HFFc6 (cell line): ENCODE measurements at places on chromosomes 12 and 14. TPM values are rescaled to one million over a fixed set of nuclear protein-coding genes. Genes with fewer than 3 reads are reported as not detected.

SMIM41 gene
- 0.13 TPM in 1 of 3 replicates, not detected in the others for total RNA-seq

GRCh38 chr14:60311417-60311816, 62.4 kb downstream of the PPM1A start:
- H3K4me3 ChIP-seq: no peak overlapping the region
- H3K36me3 ChIP-seq: no peaks in the 10 kb centered on the region
- H3K27me3 ChIP-seq: peaks cover 6% of the 10 kb centered on the region; the same call in 1 of the 2 replicates
- DNase-seq: peak; percentile 28

DNA sequence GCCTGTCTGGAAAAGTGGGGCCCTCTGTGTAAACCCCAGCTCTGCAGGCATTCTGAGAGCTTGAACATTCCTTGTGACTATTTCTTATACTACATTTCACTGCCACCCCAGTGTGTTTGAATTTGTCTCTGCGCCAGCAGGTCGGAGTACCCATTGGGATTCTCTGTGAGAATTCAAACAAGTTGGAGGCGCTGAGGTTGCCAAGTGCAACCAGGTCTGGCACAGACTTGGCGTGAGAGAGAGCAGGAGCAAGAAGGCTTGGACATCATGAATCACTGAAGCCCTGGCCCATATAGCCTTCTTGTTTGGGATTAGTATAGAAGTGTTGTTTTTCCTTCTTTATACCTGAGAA, 33.0 kb upstream of the ATP2A2 start:
- DNase-seq: no peak
- H3K4me3 ChIP-seq: no peak overlapping the region
- peaks cover 23% of the 10 kb centered on the region for H3K4me1 ChIP-seq
- no peaks in the 10 kb centered on the region; the same call in 1 of the 2 replicates for H3K36me3 ChIP-seq
- peaks cover 4% of the 10 kb centered on the region for H3K27me3 ChIP-seq

- peaks cover 2% of the 10 kb centered on the region; the same call in 1 of the 2 replicates for H3K27me3 ChIP-seq
- no peak for DNase-seq
- H3K27ac ChIP-seq: peak overlapping the region; percentile 25; the same call in 1 of the 2 replicates
- peaks cover 37% of the 10 kb centered on the region for H3K4me1 ChIP-seq
Observed at GRCh38 chr14:50830044-50830931, 674 bp downstream of the NIN start.

TSHR gene
- not detected in 3 replicates for total RNA-seq
